CD4-positive, alpha-beta T cell treated with Interleukin-6 at 100 ng/mL for 8 hours (primary cell): ENCODE measurements at places on chromosomes 4 and X.

DNA sequence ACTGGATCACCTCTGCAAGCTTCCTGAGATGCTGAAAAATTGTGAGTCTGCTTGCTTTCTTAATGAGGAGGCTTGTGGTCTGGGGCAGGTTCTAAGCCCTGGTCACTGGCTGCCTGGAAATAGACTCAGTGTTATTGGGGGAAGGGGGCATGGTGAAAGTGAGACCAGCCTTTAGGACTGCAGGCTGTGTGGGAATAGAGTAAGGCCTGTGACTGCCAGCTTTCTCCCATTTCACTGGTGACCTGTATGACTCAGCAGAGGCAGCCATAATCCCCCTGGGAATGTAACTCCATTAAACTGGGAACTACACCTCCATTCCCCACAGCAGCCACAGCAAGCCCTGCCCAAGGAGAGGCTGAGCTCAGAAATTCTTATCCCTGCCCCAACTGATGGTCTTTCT, 55.9 kb upstream of the IL15 start:
- DNase-seq: no peak

DNA sequence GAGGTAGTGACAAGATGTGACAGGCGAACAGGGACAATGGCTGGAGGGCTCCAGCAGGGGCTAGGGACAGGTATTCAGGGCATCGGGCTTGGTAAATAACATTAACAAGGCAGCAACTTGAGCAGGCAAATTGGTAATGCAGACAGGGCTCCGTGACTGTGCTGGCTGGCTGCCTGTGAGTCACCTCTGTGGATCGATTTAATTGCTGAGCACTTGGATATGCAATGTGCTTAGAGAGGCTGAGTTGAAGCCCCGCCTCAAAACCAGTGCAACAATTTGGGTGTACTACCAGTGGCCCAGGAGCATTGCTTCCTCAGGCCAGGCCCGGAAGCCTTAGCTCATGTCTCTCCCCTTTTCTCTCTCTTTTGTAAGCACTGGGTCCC, 19.5 kb downstream of the CNGA2 start:
- no peak for DNase-seq

- DNase-seq: no peak
Measured at GRCh38 chr4:146098397-146098796, 77.1 kb upstream of the LSM6 start.

GRCh38 chr4:120526033-120526432, 396.5 kb downstream of the PRDM5 start:
- no peak for DNase-seq

DNA sequence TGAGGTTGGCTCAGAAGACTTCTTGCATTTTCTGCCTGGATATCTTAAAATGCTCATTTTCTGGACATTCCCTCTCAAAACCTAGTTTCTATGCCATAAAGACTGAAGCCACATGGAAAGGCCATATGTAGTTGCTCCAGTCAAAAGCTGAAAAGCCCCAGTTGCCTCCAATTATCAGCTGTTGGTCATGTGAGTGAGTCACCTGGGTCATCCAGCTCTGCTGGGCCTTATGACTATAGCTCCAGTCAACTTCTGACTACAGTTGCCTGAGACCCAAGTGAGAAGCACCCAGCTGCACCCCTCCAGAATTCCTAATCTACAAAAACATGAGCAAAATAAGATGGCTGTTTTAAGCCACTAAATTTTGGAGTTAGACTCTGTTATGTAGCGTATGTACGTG, 41.9 kb downstream of the HELQ start:
- no peak for DNase-seq

GRCh38 chr4:180937083-180937482, 1306.1 kb upstream of the TENM3 start:
- DNase-seq: no peak

DNA sequence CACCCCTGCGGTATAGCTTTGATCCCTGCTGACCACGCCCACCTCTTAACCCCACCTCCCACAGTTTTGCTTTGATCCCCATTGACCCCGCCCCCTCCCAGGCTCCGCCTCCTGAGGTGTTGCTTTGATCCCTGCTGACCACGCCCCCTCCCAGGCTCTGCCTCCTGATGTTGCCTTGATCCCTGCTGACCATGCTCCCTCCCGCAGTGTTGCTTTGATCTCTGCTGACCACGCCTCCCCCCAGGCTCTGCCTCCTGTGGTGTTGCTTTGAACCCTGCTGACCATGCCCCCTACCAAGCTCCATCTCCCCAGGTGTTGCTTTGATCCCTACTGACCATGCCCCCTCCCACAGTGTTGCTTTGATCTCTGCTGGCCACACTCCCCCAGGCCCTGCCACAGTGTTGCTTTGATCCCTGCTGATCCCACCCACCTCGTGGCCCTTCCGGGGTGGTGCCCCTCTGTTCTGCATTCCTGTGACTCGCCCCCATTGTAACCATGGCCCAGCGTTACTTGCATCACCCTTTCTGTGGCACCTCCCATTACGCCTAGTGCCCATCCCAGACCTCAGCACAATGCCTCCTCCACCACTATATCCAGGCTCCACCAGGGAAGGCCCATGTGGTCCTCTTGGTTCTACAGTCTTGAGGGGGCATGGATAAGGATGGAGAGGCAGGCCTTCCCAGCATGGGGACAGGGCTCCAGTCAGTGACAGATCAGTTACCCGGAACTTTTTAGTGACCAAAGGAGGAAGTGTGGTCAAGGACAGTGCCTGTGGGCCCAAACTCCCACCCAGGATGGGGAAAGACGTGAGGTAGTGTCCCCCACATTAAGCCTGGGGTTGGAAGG, 70.8 kb downstream of the ADRA2C start:
- no peak for DNase-seq

DNA sequence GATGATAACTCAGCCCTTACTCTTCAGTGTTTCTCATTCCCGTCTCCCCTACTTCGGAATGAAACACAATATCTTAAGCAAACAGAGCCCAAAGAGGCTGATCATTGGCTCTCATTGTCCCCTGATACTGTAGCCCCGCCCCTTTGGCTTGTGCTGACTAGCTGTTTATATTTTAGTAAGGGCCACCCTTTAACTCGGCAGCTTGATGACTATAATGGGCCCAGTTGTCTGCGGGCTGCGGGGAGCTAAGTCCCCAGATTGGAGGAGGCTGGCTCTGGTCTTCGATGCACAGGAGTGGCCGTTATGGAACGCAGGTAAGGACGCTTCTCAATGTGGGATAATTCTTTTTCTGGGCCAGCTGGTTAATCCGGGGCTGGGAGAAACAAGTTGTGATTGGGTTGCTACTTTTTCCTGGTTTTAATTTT, at the start of gene TRIM2:
Gene TRIM2 (plus strand): TSS at position 197 of the 425 bp plus-strand sequence. CDS start 88 bp downstream, at position 285.
- no peak for DNase-seq

GRCh38 chr4:26105337-26105736, 191.3 kb downstream of the SMIM20 start:
- DNase-seq: no peak

DNA sequence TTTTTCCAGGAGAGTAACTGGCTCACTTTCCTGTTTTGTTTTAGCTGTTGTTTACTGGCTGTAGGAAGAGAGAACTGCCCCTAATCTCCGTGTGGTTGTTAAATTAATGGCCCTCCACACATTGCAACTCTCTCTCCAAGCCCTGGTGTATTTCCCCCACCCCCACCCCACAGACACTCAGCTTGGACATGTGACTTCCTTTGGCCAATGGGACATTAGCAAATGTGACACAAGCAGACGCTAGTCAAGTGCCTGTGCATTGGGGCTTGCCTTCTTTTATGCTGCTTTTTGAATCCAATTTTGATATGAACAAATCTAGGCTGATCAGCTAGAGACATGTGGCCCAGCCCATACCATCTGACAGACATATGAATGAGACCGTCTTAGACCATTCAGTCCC, 59.6 kb upstream of the TAB3 start:
- DNase-seq: no peak

DNA sequence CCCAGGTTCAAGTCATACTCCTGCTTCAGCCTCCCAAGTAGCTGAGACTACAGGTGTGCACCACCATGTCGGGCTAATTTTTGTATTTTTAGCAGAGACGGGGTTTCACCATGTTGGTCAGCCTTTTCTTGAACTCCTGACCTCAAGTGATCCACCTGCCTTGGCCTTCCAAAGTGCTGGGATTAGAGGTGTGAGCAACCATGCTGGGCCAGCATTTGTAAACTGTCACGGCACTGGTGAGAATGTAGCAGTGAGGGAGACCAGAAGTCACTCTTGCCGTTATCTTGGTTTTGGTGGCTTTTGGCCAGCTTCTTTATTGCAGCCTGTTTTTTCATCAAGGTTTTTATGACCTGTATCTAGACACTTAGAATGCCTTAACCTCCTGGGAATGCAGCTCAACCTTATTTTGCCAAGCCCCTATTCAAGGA, 22.4 kb downstream of the PCDH18 start:
- DNase-seq: no peak

- DNase-seq: no peak
Measured at GRCh38 chrX:20372533-20372932, 105.8 kb upstream of the RPS6KA3 start.

- DNase-seq: no peak
Measured at GRCh38 chrX:1355131-1356046, 18.8 kb downstream of the IL3RA start.

GRCh38 chr4:46370531-46370930, 19.4 kb downstream of the GABRA2 start:
- DNase-seq: no peak

GRCh38 chr4:6768539-6768905, 14.0 kb upstream of the KIAA0232 start:
- no peak for DNase-seq

GRCh38 chr4:9833421-9833820, 52.0 kb downstream of the DRD5 start:
- no peak for DNase-seq

- no peak for DNase-seq
Measured at GRCh38 chrX:116384406-116384954, 51.9 kb upstream of the SLC6A14 start.

DNA sequence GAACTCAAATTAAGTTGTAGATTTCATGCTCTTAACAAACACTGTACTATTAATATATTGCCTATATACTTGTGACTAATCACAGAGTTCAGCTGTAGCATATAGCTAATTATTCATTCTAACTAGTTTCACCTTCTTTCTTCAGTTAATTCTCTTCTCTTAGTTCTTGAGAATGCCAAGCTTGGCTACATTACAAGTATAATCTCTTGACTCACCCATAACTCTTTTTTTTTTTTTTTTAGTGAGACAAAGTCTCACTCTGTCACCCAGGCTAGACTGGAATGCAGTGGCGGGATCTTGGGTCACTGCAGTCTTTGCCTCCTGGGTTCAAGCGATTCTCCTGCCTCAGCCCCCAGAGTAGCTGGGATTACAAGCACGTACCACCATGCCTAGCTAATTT, 5.4 kb downstream of the KLHL5 start:
- no peak for DNase-seq

GRCh38 chrX:153863251-153863991, 22.6 kb downstream of the L1CAM start:
- DNase-seq: no peak

- DNase-seq: no peak
Measured at GRCh38 chrX:68112321-68112720, 321.0 kb downstream of the OPHN1 start.

GRCh38 chr4:47562297-47562696, 77.2 kb downstream of the ATP10D start:
- DNase-seq: no peak

DNA sequence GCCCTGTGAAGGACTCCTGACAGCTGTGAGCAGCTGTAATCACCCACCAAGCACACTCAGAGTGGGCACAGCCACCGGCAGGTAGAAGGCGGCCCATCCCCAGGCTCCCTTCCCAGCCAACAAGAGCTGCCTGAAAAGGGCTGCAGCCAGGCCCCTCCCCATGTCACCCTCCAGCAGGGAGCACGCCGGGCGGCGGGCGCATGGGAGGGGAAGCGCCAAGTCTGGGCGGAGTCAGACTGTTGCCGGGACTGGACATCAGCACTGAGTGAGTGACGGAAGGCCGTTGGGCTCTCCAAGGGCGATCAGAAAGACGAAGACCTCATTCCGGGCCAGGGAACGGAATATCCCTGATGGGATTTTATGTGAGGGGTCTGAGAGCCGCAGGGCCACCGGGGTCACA, 82.1 kb downstream of the PPP2R2C start:
- DNase-seq: no peak

GRCh38 chr4:114277690-114278089, 298.2 kb upstream of the ARSJ start:
- no peak for DNase-seq

GRCh38 chr4:35912174-35912573, 332.1 kb downstream of the ARAP2 start:
- no peak for DNase-seq

DNA sequence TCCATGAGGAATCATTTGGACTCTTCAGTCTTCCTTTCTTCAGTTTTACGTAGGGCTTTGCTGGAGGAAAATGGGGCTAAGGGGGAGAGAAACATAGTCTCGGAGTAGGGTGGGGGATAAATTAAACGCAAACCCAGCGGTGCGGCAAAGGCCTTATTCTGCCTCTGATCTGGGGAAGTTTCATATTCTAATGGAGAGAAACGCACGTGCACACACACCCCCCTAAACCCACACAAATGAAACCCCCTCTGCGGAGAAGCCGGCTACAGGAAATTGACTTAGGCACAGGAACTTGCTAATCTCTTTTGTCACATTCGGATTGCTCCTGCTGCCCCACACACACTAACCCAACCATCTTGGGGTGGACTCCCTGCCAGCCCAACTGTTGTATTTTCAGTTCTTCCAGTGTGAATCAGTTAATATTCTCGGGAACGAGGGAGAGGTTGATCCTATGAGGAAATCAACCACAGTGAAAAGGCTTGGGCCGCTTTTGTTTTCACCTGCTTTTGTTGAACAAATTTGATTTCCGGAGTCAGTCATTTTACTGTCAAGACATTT, at the start of gene RHOH:
Gene RHOH (plus strand): TSS at position 308 of the 558 bp plus-strand sequence. CDS start 46,356 bp downstream, outside the sequence.
- peak; percentile 83 for DNase-seq

GRCh38 chr4:183422962-183423631, 21.3 kb upstream of the CDKN2AIP start:
- no peak for DNase-seq

DNA sequence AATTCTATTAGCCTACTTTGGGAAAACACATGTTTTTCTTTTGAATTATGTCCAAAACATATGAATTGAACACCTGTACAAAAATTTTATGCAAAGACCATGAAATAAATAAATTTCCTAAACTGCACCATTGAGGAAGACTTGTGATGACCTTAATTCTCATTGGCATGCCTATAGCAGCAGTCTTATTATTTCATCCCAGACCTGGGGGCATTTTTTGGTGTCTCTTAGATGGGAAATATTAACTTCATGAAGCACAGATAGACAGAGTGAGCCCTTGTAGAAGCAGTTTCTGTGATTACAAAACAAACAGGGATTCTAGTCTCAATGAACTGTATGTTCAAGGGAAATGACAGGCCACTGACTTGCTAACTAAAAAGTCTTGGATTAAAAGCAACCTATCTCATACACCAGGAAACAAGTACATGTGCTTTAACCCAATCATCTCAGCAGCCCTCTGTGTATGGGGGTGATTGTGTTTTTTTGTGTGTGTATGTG, 32.0 kb upstream of the HPGD start:
- DNase-seq: no peak

GRCh38 chrX:148647651-148648050, 147.2 kb downstream of the AFF2 start:
- DNase-seq: no peak
